ENCODE measurements at places on chromosomes 6 and 20.

- DNase-seq: no peak
Observed at GRCh38 chr20:9035126-9035525, 33.8 kb upstream of the PLCB4 start.

DNA sequence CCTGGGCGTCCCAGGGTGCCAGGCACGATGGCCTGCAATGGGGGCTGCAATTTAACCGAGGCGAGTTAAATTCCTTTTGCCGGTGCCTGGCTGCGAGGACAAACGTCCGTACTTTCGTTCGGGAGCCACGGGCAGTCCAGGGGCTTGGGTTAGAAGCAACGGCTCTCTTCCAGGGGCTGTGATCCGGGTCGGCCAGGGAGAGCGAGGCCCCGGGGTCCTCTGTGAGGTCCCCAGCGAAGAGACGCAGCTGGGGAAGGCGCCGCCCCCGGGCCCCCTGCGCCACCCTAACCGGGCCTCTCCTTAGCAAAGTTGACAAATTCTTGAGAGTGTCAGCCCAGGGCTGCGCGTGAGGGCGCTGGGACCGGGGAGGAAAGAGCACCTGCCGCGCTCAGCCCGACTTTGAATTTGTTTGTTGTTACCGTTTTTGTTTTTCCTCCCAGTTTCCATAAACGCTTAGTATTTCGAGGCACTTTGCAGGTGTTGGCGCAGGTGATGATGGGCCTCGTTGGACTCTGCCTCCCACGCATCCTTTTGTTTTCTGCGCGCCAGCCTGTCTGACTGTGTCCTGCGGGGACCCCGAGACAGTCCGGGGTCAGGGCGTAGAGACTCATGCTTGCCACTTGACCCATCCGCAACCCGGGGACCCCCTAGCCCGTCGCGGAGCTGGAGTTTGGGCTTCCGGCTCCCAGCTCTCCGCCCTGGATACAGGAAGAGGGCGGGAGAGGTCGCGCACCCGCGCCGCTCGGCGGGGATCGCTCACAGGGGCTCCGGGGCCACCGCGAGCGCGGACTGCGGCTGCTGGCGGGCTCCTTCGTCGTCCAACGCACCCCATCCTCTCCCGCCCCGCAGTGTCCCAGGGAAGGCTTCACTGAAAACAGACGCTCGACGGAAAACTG lies 5.8 kb downstream of the OLIG3 start:
- DNase-seq: no peak

- no peak for DNase-seq
Observed at GRCh38 chr20:53409447-53409717, 184.3 kb downstream of the ZNF217 start.

DNA sequence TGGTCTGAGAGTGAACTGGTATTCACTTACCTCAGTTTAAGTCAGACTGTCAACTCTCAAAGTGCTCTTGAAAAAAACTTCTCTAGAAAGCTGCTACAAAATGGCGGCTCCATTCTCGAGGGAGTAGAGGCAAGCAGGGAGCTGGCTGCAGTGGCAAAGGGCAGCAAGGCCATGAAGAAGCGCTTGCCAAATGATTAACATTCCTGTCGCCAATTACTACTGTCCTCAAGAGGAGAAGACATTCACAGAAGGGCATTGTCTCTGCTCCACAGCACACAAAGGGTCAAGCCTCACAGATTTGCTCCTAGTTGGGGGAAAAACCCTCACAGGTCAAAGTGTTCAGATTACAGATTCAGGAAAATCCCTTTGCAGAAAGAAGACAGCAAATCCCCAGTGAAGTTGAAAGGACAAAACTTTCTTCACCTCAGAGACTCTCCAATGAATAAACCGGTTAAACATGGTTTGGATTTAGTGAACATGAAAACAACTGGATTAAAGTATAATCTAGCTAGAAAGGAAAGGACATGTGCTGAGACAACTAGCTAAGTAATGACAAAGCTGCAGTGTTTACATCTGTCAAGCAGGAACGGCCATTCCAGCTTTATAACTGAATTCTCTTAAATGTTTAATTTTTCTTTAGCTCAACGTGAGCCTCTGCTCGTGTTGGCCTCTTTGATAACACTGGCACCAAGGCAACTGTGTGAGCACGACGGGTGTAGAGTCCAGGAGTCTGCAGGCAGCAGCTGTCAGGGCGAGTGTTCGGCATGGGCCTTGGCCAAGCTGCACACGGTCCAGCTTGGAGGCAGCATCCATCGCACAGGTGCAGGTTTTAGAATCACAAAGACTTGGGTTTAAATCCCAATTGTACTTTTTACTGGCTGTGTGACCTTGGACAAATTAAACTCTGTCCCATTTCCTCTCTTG lies 37.6 kb downstream of the NR2E1 start:
- DNase-seq: no peak

GRCh38 chr6:87654875-87655454 lies 47.1 kb downstream of the AKIRIN2 start:
- DNase-seq: no peak

DNA sequence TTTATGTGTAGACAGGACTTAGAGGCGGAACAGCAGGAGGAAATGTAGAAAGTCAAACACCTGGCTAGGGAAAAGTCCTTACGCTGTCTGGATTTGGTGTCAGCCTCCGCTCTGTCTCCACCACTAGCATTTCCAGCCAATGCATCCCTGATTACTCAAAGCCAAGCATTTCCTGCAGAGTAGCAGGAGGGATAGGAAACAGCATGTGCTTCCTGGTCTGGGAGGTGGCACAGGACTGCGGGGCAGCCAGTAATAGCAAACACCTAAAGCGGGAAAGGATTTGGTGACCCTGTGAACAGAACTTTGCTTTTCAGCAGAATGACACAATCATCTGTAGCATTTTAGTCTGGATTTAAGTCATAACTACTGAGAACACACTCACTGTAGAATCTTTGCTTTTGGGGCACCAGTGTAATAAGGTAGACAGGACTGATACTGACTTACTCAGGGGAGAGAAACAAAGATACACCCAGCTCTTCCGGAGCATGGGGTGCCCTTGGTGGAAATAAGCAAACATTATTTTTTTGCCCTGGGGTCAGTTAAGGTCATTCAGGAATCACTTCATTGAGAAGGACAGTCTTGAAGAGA lies 133.3 kb upstream of the AHI1 start:
- no peak for DNase-seq

All from urinary bladder (tissue), 4 donors.